Activated CD8-positive, alpha-beta memory T cell treated with anti-CD3 and anti-CD28 coated beads, Interleukin-2, amount 50 U/mL, for 48 hours (primary cell): ENCODE measurements at places on chromosomes 3 and 15.

DNA sequence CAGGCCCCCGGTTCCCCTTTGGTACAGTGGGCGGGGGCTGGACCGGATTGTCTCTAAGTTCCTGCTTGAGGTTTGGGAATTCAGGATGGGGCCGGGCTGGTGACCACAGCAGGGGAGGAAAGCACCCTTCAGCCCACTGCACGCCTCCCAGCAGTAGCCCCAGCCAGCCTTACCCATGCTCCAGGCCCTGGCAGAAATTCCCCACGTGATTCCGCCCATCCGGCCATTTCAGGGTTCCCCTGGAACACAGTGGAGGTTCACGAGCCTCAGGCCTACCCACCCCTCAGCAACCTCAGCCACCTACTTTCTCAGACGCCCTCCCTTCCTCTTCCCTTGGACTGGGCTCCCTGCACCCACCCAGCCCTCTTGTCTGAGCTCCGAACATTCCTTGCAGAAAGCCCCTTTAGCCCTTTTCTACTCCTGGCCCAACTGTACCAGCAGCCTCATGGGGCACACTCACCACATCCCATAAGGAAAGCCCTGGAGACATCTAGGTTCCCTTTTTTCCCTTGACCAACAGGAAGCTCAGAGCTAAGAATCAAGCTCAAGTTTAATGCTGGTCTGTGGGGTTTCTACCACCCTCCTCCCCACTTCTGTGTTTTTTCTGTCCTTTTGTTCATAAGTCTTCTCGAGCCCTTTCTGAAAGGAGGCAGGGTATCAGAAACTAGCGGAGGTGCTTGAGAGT is 11.5 kb downstream of the ALS2CL start:
- no peak for DNase-seq

- DNase-seq, result no peak
Measured at GRCh38 chr3:69967156-69967555, 32.4 kb upstream of the SAMMSON start.

- no peak for DNase-seq
Measured at GRCh38 chr15:70242951-70243685, 145.4 kb upstream of the TLE3 start.

DNA sequence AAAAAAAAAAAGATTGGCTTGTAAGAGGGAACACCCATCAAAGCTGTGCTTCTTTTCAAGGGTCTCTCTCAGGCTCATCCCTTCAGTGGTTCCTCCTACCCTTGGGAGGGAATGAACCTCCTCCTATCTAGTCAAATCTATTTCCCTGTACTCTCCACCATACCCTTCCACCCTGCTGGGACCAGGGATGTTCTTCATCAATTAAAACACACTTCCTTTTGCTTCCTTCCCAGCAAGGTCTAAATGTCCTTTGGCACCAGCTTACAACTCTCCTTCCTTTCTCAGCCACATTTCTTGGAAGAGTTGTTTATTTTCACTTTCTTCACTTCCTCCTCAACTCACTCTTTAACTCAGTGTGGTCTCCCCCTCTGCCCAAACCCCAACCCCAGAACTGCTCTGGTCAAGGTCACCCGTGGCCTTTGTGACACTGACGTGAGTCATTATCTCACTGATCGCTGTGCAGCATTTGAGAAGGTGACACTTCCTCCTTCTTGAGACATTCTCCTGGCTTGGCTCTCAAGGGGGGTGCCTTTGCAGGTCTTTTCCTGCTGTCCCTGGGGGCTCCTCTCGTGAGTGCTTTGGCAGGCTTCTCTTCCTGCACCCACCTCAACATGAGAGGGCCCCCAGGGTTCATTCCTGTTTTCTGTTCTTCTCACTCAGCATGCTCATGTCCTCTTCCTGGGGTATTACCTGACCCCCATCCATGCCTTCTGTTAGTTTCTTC is 210.5 kb upstream of the TLE3 start:
- DNase-seq, result no peak

DNA sequence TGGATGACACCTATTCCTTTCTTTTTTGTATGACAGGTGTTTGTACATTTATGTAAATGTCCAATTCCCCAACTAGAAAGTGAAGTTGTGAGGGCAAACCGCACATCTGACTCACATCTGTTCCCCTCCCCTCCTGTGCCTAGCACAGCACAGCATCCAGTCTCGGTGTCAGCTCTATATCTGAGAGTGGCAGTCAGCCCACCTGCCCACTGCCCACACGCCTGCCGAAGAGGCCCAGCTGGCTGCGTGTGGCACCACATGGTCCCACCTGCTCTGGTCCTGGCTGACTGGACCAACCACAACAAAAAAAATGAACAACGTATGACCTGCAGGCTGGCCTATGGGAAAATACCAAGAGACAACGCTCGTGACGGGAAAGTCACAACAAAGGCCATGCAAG is 62.8 kb downstream of the XXYLT1 start:
- peak; percentile 42 for DNase-seq

DNA sequence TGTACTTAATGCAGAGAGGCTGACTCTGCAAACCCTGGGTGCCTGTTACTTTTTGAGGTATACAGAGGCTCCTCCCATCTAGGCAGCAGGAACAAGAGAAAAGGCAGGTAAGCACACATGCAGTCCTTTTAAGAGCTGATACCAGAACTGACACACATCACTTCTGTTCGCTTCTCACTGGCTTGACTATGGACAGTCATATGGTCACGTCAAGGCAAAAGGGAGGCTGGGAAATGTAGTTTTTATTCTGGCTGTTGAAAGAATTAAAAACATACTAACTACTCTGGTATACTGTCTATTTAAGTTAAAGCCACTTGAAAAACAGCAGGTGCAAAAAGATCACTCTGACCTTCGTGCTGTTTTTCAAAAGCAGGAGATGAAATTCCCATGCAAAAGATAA is 218.3 kb downstream of the CTNNB1 start:
- DNase-seq, result no peak

DNA sequence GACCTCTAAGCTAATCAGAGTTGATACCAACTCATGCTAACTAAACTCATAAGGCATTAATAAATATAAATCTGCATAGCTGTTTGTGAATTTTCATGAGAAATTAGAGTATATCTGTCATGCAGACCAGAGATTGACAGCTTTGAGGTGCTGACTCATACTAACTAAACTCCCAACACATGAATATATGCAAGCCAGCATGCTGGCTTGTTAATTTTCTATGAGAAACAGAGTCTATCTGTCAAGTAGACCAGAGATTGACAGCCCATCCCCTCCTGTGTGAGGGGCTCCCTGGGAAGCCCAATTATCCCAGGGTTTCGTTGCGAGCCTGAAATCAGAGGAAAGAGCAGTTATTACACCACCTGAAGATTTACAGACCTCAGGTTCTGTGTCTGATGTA is 69.3 kb downstream of the CD47 start:
- no peak for DNase-seq

DNA sequence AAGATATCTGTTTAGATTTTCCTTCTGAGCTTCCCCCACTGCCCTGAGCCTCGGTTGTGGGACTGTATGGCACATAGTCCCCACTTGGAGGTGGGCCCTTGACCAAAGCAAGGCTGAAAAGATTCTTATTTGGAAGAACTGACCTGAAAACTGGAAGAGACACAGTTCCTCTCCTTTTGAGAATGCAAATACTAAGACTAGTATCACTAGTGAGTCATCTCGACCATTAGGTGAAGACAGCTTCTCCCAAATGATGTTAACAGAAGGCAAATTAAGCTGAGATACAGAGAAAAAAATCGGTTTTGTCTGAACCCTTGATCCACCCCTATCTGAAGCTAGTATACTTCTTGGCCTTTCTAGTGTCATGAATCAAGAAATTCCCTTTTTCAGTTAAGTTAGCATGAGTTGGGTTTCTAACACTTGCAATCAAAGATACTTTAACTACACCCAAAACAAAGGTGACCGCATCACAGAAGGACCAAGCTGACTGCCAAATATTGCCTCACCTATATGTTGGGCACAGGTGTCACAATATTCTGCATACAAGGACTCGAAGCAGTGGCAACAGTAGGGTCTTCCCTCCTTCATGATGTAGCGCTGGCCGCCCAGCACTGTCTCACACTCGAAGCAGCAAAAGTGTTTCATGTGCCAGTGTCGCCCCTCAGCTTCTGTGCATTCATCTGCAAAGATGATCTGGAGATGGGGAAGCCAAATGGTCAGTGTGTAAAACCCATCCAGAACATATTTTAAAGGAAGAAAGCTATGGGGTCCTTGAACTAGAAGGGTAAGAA is 72.4 kb downstream of the PRICKLE2 start:
- DNase-seq, result no peak

DNA sequence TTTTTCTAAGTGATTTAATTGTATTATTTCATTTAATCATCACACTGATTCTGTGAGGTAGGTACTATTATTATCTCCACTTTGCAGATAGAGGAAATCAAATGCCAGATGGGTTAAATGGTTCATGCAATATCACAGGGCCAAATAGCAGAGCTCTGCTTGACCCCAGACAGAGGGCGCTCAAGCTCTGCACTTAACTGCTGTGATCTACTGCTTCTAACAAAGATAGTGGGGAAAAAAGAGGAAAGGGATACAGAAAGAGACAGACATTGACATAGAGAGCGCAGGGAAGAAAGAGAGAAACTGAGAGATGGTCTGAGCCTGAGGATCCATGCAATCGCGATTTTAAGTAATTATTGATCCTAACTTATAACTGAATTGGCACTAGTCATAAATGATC is 279.1 kb upstream of the THRB start:
- no peak for DNase-seq

GRCh38 chr3:116281313-116282143 is 163.8 kb downstream of the LSAMP start:
- no peak for DNase-seq

GRCh38 chr3:174547801-174548435 is 311.2 kb upstream of the NAALADL2 start:
- DNase-seq, result no peak

- no peak for DNase-seq
Measured at GRCh38 chr3:116038968-116039650, 406.2 kb downstream of the LSAMP start.

DNA sequence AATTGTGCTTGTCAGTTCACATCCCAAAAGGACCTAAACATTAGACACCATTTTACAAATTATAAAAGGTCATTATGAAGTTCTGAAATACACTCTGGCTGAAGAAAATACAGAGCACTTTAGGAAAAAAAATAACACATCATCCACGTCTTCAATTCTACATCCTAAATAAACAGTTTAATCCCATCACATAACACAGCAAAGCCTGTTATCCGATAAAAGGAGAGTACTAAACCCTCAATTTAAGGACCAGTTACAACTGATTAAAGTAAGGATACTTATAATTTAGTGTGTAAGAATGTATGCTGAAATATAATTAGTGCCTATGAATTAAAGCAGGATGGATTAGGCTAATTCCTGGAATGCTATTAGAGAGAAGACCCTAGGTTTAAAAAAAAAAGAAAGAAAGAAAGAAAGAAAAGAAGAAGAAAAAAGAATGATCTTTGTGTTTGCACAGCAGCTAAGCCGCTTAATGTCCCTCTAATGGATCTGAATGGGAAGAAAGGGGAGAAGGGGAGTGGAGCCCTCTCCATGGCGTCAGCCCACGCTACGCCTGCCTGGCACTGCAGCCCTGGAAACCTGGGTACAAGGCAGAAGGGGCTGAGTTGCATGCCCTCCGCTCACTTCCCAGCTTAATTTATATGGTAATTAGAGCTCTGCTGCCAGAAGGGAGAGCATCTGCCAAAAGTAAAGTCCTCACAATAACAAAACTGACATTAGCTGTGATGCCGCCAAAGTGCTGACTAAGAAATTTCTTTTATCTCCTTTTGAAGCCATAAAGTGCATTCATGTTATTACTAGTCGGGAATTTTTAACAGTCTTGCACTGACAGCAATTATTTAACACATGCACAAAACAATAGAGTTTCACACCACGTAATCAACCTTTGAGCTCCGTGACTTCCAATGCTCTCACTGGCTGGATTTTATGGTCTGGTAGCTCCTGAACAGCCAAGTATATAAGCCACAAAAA is 90.0 kb downstream of the FSIP1 start:
- DNase-seq, result no peak

DNA sequence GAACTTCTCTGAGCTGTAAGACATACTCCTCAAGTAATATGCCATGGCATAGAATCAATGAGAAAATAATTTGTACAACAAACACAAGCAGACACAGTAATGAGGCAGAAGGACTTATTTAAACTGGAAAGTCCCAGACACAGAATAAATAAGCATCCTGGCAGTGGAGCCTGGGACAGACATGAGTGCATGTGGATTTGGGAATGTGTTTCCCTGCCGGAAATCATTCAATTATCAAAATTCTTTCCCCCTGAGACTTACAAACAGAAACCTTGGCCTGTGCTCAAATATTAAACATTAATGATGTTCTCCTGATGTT is 520.1 kb downstream of the ROBO1 start:
- DNase-seq, result no peak

- no peak for DNase-seq
Measured at GRCh38 chr15:85620690-85621049, 174.1 kb downstream of the KLHL25 start.

DNA sequence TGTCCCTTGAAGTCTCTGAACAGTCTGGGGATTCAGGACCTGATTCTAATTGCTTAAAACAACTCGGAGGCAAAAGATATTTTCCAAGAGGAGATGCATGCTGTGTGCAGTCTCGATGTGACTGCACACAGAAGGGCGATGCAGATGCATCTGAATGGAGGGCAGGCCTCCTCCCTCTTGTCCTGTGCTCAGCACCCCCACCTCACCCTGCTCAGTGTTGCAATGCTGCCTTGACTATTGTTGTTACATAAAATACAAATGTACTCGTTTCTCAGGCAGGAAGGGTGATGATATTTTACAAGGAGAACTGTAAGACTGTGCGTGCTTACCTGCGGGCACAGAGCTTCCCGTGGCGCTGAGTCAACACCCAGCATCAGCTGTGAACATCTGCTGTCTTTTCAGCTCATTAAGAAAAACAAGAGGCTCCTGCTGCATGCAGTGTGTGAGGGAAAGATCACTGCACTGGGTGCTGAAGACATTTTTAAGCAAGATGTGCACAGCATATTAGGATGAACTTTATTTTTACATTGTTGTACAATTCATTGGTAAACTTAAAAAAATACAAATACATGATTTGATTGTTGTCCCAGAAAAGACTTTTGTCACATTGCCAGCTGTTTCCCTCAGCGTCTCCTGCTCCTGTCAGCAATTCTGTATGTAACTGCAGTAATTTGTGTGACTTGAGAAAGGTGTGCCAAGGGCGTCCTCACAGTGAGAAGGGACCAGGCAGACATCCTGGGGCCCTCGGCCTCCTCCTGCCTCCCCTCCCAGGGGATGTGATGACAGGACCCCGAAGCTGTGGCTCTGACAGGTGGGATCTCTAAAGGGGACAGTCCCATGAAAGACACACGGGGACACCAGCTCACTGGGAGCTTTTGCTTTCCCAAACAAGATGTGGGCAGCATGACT is 56.3 kb upstream of the RPL32 start:
- DNase-seq, result no peak

- DNase-seq, result no peak
Measured at GRCh38 chr3:40172560-40172959, 136.9 kb upstream of the EIF1B start.

DNA sequence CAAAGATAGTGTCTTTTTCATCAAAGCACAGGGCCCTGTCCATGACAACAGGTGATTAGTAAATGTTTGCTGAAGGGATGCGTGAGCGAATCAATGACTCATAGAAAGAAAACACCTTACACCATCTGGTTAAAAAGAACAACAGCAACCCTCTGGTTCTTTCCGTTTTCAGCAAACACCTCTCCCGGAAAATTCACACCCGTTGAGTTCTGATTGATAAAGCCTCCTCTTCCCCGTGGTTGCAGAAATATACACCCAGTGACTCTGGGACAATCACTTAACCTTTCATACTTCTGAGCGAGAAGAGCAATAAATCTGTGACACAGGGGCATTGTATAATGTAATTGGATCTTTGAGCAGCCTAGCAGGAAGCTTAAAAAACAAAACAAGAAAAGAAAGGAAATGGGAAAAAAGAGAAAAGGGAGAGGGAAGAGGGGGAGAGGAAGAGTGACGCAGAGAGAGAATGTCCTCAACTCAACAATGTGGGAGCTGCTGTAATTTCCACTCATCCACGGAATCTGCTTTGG is 37.6 kb downstream of the ADAMTS9 start:
- no peak for DNase-seq
